Upper lobe of right lung (tissue), 1 donor: ENCODE measurements at places on chromosomes 7 and 10. TPM values are rescaled to one million over a fixed set of nuclear protein-coding genes. Genes with fewer than 3 reads are reported as not detected.

DNA sequence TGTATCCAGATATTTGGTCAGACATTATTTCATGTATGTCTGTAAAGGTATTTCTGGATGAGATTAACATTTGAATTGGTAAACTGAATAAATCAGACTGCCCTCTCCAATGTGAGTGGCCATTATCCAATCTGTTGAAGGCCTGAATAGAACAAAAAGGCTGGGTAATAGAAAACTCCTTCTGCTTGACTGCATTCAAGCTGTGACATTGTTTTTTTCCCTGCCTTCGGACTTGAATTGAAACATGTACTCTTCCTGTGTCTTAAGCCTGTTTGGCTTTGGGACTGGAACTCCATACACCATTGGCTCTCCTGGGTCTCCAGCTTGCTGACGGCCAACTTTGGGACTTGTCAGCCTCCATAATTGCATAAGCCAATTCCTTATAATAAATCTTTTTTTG, 36.0 kb upstream of the ARHGAP21 start:
- H3K27ac ChIP-seq = no peak overlapping the region
- no peak overlapping the region for H3K4me3 ChIP-seq
- H3K36me3 ChIP-seq = no peaks in the 10 kb centered on the region
- no peak for DNase-seq
- H3K4me1 ChIP-seq = peaks cover 13% of the 10 kb centered on the region

GRCh38 chr7:22411977-22412693, 55.2 kb upstream of the RAPGEF5 start:
- no peaks in the 10 kb centered on the region for H3K27me3 ChIP-seq
- H3K27ac ChIP-seq = no peak overlapping the region
- no peaks in the 10 kb centered on the region for H3K36me3 ChIP-seq
- no peak for DNase-seq

GRCh38 chr7:50667338-50667737, 102.1 kb upstream of the DDC start:
- H3K27me3 ChIP-seq = no peaks in the 10 kb centered on the region
- DNase-seq = no peak
- no peak overlapping the region for H3K4me3 ChIP-seq
- H3K36me3 ChIP-seq = peaks cover 8% of the 10 kb centered on the region

GRCh38 chr10:52491246-52491995, 177.3 kb downstream of the DKK1 start:
- no peak overlapping the region for H3K4me3 ChIP-seq
- no peak for DNase-seq
- H3K27ac ChIP-seq = no peak overlapping the region
- H3K27me3 ChIP-seq = no peaks in the 10 kb centered on the region

DNA sequence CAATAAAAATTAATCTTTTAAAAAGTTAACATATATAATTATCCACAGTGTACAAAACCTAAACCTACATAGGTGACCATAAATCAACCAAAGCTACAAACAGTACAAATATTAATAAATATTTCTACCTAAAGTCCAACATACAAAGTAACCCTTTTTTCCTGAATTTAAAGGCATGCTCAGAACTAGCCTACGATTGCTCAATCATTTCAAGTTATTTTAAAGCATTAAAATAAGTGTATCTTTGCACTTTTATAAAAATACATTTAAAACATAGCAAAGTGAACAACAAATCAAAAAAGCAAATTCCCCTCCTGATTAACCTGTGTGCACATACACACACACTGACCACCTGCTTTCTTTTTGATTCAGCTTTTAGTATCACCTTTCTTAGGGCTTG, 202.2 kb downstream of the PARD3 start:
- no peaks in the 10 kb centered on the region for H3K36me3 ChIP-seq
- H3K27ac ChIP-seq = no peak overlapping the region
- H3K4me1 ChIP-seq = no peaks in the 10 kb centered on the region
- no peak for DNase-seq
- H3K4me3 ChIP-seq = no peak overlapping the region

- DNase-seq = peak; percentile 35
- H3K27ac ChIP-seq = no peak overlapping the region
- no peak overlapping the region for H3K4me3 ChIP-seq
- no peaks in the 10 kb centered on the region for H3K27me3 ChIP-seq
- H3K4me1 ChIP-seq = peaks cover 10% of the 10 kb centered on the region
Observed at GRCh38 chr10:97567891-97568290, 4.7 kb upstream of the ANKRD2 start.

DNA sequence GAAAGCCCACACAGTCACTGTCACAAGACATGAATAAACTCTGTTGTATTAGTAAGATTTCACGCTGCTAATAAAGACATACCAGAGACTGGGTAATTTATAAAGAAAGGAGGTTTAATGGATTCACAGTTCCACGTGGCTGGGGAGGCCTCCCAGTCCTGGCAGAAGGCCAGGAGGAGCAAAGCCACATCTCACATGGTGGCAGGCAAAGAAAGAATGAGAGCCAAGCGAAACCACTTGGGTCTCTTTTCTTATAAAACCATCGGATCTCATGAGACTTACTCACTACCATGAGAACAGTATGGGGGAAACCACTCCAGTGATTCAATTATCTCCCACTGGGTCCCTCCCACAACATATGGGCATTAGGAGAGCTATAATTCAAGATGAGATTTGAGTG, 110.2 kb downstream of the ST8SIA6 start:
- no peak overlapping the region for H3K4me3 ChIP-seq
- H3K4me1 ChIP-seq = no peaks in the 10 kb centered on the region
- no peaks in the 10 kb centered on the region for H3K27me3 ChIP-seq
- H3K36me3 ChIP-seq = no peaks in the 10 kb centered on the region

GRCh38 chr10:69884024-69884367, 82.3 kb downstream of the COL13A1 start:
- no peak for DNase-seq
- no peak overlapping the region for H3K27ac ChIP-seq
- no peaks in the 10 kb centered on the region for H3K4me1 ChIP-seq
- no peak overlapping the region for H3K4me3 ChIP-seq
- no peaks in the 10 kb centered on the region for H3K27me3 ChIP-seq
- H3K36me3 ChIP-seq = no peaks in the 10 kb centered on the region

DNA sequence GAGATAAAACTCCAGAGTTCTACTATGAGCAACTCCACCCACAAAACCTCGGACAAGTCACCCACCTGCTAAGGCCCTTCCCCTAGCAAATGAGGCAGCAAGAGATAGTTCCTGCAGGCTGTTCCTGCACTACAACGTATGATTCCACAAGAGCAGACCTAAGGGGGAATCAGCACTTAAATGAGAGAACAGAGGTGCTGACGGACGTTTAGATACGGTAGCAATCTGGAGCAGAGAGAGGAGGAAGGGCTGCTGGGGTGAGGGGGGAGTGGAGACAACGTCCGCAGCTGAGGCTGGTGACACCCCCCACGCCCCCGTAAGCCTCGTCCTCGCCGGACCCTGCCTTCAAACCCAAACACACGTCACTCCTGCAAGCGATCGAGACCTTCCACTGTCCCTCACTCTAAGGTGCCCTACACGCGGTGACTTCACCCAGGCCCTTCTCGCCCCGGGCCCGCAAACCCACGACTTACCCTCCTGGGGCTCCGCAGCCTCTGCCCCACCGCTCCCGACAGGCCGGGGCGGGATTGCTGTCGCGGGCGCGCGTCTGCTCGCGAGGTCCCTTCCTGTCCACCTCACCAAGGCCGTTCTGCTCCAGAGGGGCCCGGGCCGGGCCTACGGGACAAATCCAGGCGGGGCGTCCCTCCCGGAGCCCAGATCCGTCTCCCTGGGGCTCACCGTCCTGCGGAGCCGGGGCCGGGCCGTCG, 635 bp downstream of the ZNF12 start:
- peak overlapping the region; percentile 86 for H3K27ac ChIP-seq
- H3K4me3 ChIP-seq = peak overlapping the region; percentile 95
- peaks cover 28% of the 10 kb centered on the region for H3K36me3 ChIP-seq
- peak; percentile 77 for DNase-seq
- peaks cover 30% of the 10 kb centered on the region for H3K4me1 ChIP-seq

GRCh38 chr7:137891016-137891655, 44.4 kb upstream of the DGKI start:
- H3K27ac ChIP-seq = no peak overlapping the region
- no peaks in the 10 kb centered on the region for H3K27me3 ChIP-seq
- DNase-seq = no peak
- H3K4me1 ChIP-seq = no peaks in the 10 kb centered on the region

GRCh38 chr10:35300063-35300699, 36.1 kb upstream of the CCNY start:
- H3K4me3 ChIP-seq = no peak overlapping the region
- H3K36me3 ChIP-seq = no peaks in the 10 kb centered on the region
- no peaks in the 10 kb centered on the region for H3K27me3 ChIP-seq
- no peak overlapping the region for H3K27ac ChIP-seq
- no peak for DNase-seq

- H3K27ac ChIP-seq = no peak overlapping the region
- peaks cover 28% of the 10 kb centered on the region for H3K4me1 ChIP-seq
- H3K4me3 ChIP-seq = no peak overlapping the region
- H3K36me3 ChIP-seq = peaks cover 15% of the 10 kb centered on the region
- no peak for DNase-seq
Observed at GRCh38 chr10:79256264-79256806, 90.9 kb upstream of the PPIF start.

DNA sequence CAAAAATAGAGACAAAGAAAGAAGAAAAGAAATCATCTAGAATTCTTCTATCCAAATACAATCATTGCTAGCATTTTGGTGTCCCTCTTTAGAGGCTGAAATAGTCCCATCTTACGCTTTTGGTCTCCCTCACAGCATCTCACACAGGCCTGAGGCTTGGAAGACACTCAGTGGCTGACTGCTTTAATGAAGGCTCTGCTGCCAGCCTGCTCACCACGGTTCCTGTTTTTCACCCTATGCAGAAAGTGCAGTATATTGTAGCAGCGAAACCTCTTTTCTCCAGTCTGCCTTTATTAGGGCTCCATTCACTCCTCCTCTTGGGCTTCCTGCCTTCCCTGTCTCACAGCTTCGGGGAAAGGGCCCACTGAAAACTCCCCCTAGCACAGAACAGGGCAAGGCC, 102.2 kb downstream of the JCAD start:
- H3K36me3 ChIP-seq = no peaks in the 10 kb centered on the region
- H3K4me3 ChIP-seq = no peak overlapping the region
- DNase-seq = no peak
- H3K27ac ChIP-seq = no peak overlapping the region
- no peaks in the 10 kb centered on the region for H3K27me3 ChIP-seq

DNA sequence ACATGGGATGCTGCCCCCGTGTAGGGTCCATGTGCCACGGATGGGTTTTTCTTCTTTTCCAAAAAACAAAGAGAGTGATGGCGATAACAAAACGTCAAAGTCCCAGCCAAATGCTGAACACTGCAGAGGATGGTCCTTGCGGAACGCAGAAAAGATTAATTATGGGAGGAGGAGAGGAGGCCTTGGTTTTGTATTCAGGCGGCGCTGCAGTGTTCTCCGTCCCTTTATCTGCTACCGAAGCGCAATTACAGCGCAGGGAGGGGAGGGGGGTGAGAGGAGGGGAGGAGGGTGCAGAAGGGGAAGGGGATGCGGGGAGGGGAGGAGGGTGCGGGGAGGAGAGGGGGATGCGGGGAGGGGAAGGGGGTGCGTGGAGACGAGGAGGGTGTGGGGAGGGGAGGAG, 131.8 kb upstream of the PRKCQ start:
- no peak overlapping the region for H3K27ac ChIP-seq
- no peak overlapping the region for H3K4me3 ChIP-seq
- H3K4me1 ChIP-seq = no peaks in the 10 kb centered on the region
- H3K36me3 ChIP-seq = no peaks in the 10 kb centered on the region
- H3K27me3 ChIP-seq = peaks cover 28% of the 10 kb centered on the region

GRCh38 chr7:138886501-138886917, 88.5 kb upstream of the ATP6V0A4 start:
- no peak overlapping the region for H3K4me3 ChIP-seq
- no peak overlapping the region for H3K27ac ChIP-seq
- no peak for DNase-seq
- H3K4me1 ChIP-seq = peaks cover 5% of the 10 kb centered on the region
- no peaks in the 10 kb centered on the region for H3K36me3 ChIP-seq

GRCh38 chr7:77457779-77458178, 41.6 kb upstream of the GSAP start:
- H3K36me3 ChIP-seq = no peaks in the 10 kb centered on the region
- no peak overlapping the region for H3K4me3 ChIP-seq
- no peak overlapping the region for H3K27ac ChIP-seq

DNA sequence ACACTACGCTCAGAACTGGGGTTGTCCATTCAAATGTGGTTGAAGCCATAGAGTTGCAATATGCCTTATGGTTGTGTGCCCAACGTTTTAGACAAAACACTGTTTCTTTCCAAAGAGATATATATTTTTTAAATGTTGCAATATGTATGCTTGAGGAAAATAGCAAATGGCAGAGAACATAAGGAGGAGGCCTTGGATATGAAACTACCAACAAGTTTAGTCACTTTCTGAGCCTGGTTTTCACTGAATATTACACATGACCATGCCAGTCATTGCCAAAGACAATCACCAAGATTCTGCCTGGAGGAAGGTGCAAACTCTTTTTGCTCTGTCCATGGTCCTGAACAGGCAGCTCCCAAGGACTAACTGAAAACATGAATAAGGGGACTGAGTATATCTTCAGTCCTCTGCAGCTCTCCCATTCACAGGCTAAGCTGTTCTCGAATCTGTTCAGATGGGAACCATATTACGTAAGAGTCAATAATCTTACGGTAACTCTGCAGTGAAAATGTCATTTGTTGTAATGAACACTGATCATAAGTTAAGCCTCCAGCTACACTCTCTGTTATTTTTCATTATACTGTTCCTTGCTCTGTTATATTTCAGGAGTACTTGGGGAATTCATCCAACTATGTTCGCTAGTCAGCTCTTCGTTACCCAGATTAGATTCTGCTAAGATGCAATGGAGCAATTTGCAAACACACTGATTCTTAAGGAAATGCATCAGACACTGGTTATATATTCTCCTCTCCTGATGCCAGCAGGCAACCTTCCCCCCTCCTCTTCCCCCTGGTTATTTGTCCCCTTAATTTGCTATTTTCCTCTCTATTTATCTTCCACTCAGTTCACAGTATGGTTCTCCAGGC, 90.7 kb upstream of the C1QL3 start:
- no peak overlapping the region for H3K27ac ChIP-seq
- DNase-seq = no peak
- no peaks in the 10 kb centered on the region for H3K4me1 ChIP-seq
- H3K4me3 ChIP-seq = no peak overlapping the region

GRCh38 chr7:91263384-91264045, 718 bp upstream of the FZD1 start:
- no peaks in the 10 kb centered on the region for H3K36me3 ChIP-seq
- H3K4me1 ChIP-seq = peaks cover 19% of the 10 kb centered on the region
- peak overlapping the region; percentile 65 for H3K4me3 ChIP-seq

- H3K4me1 ChIP-seq = peaks cover 27% of the 10 kb centered on the region
- H3K27ac ChIP-seq = no peak overlapping the region
- H3K36me3 ChIP-seq = no peaks in the 10 kb centered on the region
Observed at GRCh38 chr10:117363028-117363427, 12.2 kb downstream of the PDZD8 start.

- H3K4me1 ChIP-seq = no peaks in the 10 kb centered on the region
- H3K27me3 ChIP-seq = peaks cover 3% of the 10 kb centered on the region
- H3K4me3 ChIP-seq = no peak overlapping the region
Observed at GRCh38 chr10:9230625-9231024, 1176.1 kb downstream of the GATA3 start.

The H2BK1 gene
- total RNA-seq = not detected

The SLC18A3 gene
- not detected for total RNA-seq

The POMZP3 gene
- total RNA-seq = 12.0 TPM

The PIK3CG gene
- total RNA-seq = 15.7 TPM

The TMEM184A gene
- 4.4 TPM for total RNA-seq

The SLC25A13 gene
- 34.5 TPM for total RNA-seq

The SLC26A3 gene
- total RNA-seq = not detected

The ANKRD16 gene
- total RNA-seq = 4.6 TPM

The PTPN20 gene
- 2.6 TPM for total RNA-seq
